ENCODE measurements at places on chromosomes 3 and 15. TPM values are rescaled to one million over a fixed set of nuclear protein-coding genes. Genes with fewer than 3 reads are reported as not detected.

C3orf85 gene
- not detected for total RNA-seq

GRCh38 chr15:47987461-47987860, 133.3 kb upstream of the SLC24A5 start:
- no peak for DNase-seq

PAQR5 gene
- 0.53 TPM for total RNA-seq

PRR20G gene
- not detected for total RNA-seq
